ENCODE measurements at places on chromosomes 11 and 22. TPM values are rescaled to one million over a fixed set of nuclear protein-coding genes. Genes with fewer than 3 reads are reported as not detected.

WNT11 gene
- 10.8 TPM for polyA plus RNA-seq

OR5F1 gene
- polyA plus RNA-seq: not detected

DBX1 gene
- polyA plus RNA-seq: not detected

OR52N2 gene
- polyA plus RNA-seq: not detected

E2F8 gene
- polyA plus RNA-seq: not detected

SLC5A4 gene
- polyA plus RNA-seq: 0.22 TPM

OR52I1 gene
- polyA plus RNA-seq: not detected

P2RX3 gene
- not detected for polyA plus RNA-seq
